Activated gamma-delta T cell treated with Interleukin-2 at 50 U/mL for 16 hours (primary cell): ENCODE measurements at places on chromosomes 1 and 21.

GRCh38 chr1:53732409-53732808 lies 6.6 kb downstream of the GLIS1 start:
- no peak for DNase-seq

DNA sequence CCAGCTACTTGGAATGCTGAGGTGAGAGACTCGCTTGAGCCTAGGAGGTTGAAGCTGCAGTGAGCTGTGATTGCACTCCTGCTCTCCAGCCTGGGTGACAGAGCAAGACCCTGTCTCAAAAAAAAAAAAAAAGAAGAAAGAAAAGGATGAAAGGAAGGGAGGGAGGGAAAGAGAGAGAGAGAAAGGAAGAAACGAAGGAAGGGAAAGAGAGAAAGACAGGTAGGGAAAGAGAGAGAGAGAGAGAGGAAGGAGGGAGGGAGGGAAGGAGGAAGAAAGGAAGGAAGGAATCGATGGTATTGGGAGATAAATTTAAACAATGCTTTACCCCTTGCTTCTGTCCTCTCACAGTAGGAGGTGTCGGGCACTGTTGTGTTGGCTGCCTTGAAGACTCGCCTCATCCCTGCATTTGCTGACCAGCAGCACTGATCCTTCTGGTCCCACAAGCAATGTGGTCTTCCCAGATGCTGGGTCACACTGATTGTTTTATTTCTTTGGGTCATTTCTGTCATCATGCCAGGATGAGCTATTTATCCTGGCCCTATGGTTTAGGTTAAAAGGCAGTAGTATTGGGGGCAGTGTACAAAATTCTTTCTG lies 30.9 kb downstream of the GPR137B start:
- DNase-seq, result no peak

DNA sequence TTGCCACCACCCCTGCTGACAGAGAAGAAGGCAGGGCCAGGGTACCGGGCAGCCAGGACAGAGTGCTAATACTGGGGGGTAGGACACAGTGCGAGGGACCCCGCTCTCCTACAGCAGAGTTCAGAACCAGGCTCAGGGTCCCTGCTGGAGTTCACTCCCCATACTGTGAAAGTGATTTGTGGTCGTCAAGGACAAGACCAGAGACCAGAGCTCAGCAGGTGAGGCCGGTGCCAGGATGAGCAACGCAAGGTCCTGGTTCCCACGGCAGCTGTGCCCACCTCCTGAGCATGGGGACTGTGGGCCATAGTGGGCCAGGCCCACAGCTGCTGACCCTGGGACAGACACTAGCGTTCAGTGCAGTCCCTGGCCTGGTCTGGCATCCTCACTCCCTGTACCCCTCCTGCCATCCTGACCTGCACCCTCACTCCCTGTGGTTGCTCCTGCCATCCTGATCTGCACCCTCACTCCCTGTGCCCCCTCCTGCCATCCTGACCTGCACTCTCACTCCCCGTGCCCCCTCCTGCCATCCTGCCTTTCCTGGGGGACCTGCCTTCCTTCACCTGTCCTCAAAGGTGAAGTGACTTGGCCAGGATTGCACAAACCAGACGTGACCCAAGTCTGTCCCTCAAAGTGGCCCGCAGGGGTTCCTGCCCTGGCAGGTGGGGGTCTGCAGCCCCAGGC lies 13.8 kb upstream of the PTTG1IP start:
- DNase-seq, result no peak

DNA sequence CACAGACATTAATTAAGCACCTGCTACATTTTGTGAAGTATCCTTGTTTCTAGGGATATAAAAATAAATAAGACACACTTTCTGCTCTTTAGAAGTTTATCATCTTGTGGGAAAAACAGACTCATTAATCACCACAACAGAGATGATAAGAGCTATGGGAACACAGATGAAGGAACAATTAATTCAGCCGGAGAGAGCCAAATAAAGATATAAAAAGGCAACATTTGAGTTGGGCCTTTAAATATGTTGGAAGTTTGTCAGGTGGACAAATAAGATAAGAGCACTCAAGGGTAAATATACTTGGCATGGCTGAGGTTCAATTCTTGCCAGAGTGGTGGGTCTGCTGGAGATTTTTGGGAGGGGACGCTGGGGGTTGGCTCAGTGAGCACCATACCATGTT lies 34.2 kb upstream of the VTCN1 start:
- DNase-seq, result no peak

DNA sequence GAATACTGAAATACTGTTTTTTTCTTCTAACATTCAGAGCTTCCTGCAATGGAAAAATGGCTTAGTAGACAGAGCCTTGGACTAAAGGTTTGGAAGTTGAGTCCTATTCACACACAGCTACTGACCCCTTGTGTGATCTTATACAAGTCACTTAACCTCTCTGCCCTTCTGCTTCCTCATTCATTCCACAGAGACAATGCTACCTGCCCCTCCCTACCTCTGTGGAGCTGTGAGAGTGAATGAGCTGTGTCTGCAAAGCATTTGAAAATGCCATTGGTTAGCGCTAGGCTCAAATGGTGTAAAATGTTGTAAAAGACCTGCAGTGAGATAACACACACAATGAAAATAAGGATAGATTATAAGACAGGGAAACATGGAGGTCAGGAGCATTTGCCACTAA lies 214.4 kb downstream of the BARHL2 start:
- DNase-seq, result no peak

- no peak for DNase-seq
These were observed 26.5 kb downstream of the FAAP20 start for GRCh38 chr1:2168090-2168489.

- DNase-seq, result no peak
These were observed 2.7 kb upstream of the ZBTB21 start for GRCh38 chr21:42012763-42013329.

- DNase-seq, result no peak
These were observed 47.6 kb downstream of the ARHGEF16 start for GRCh38 chr1:3501856-3502640.

DNA sequence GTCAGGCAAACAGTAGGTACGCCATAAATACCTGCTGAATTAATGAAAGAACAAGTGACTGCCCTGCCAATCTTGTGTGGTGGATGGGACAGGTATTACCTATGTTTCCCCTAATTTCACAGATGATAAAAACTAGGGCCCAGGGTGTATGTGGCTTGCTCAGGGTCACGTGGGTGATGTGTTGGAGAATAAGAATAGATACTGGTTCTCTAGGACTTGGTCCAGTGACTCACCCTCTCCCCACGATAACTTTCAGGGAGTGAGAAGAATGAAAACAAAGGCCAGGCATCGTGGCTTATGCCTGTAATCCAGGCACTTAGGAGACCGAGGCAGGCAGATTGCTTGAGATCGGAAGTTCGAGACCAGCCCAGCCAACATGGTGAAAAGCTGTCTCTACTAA lies 26.7 kb downstream of the SLC26A9 start:
- DNase-seq, result no peak

- DNase-seq, result no peak
These were observed 164.6 kb downstream of the ACTL8 start for GRCh38 chr1:17919525-17920439.

DNA sequence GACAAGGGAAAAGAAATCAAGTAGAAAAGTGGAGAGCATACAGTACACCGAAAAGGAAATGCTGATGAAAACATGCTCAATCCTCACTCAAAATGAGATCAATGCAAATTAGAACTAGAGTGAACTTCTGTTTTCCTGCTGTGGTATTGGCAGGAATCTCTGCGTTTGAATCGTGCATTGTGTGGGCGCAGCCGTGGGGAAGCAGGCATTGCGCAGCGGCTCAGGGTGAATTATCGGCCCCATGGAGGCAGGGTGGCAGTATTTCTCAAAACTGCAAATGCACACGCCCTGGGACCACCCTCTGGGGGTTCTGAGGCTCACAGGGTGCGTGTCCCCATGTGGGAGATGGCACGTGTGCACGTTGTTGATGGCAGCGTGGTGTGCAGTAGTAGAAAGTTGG lies 140.6 kb downstream of the PEX14 start:
- no peak for DNase-seq

- no peak for DNase-seq
These were observed 1.4 kb upstream of the MIA3 start for GRCh38 chr1:222616525-222616924.

GRCh38 chr1:154324669-154325582 lies at the start of gene ATP8B2:
TSS of gene ATP8B2 (plus strand) at chr1:154325525. CDS start at chr1:154328142, 2,617 bp downstream.
- DNase-seq, result peak; percentile 82

GRCh38 chr1:44223187-44223610 lies 9.9 kb downstream of the DMAP1 start:
- no peak for DNase-seq

DNA sequence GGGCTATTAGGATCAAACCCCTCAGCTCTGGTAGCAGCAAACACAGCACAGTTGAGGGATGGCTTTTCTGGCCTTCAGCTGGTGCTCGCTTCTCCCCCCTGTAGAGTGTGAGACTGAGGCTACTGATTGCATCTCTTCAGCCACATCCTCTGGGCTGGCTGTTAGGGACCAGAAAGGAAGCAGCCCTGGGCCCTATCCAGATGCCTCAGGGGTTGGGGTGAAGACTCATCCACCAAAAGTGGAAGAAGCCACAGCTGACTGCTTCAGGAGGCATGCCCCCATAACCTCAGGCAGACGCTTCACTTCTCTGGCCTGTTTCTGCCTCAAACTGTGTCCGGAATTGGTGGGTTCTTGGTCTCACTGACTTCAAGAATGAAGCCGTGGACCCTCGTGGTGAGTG lies 6.2 kb upstream of the TMEM200B start:
- DNase-seq, result no peak

DNA sequence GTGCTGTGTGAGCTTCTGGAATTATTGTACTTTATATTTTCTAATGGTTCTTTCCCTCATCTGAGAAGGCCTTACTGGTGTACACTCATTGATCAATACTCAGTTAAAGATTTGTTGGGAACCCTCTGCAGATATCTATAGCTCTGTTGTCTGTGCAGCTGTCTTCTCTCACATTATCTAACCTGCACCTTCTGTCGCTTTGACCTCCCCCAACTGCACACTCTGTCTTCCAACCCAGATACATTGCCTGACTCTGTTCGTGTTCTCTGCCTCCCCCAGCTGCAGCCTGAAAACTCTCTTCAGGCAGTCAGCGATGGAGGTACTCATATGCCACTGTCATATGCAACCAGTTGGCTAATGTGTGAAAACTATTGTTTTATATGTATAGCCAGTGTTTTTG lies 334.3 kb downstream of the NCAM2 start:
- DNase-seq, result no peak

GRCh38 chr21:16800536-16801275 lies 712.1 kb upstream of the CXADR start:
- no peak for DNase-seq

DNA sequence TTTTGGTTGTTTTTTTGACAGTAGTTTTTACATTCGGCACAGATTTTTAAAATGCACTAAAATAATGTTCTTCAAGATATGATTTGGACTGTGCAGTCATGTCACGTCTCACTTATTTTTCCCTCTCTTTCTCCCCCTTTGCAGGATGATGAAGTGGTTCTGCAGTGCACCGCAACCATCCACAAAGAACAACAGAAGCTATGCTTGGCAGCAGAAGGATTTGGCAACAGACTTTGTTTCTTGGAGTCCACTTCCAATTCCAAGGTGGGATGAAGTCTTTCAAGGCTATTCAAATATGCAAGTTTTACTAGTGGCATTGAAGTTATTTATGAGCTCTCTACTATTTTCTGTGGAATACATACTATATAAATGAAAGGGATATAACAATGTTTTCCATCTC lies 228.4 kb downstream of the RYR2 start:
- DNase-seq, result no peak

DNA sequence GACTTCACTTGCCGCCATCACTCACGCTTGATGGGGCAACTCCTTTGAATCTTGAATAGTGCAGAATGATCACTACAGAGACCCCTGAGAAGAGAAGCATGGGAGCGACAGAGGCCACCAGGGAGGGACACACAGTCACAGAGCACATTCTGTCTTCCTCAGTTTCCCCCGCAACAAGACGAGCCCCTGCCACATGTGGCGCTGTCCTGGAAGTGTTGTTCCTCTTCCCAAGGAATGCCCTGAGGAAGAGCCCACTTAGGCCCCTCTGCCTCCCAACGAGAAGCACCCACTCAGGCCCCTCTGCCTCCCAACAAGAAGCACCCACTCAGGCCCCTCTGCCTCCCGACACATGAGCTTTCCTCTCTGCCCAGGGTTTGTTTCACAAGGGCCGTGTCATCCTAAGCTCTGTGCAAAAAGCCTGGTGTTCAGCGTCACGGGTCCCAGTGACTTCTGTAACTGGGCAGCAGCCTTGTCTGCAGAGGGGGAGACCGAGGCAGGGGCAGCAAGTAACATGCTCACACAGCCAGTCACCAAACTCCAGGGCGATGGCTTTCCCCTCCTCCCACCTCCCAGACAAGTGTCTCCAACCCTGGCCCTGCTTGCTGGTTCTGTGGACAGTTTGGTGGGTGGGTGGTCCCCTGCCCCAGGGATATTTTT lies 19.8 kb downstream of the SLC37A1 start:
- DNase-seq, result no peak

- DNase-seq, result no peak
These were observed 225.8 kb upstream of the PROX1 start for GRCh38 chr1:213761845-213762407.

DNA sequence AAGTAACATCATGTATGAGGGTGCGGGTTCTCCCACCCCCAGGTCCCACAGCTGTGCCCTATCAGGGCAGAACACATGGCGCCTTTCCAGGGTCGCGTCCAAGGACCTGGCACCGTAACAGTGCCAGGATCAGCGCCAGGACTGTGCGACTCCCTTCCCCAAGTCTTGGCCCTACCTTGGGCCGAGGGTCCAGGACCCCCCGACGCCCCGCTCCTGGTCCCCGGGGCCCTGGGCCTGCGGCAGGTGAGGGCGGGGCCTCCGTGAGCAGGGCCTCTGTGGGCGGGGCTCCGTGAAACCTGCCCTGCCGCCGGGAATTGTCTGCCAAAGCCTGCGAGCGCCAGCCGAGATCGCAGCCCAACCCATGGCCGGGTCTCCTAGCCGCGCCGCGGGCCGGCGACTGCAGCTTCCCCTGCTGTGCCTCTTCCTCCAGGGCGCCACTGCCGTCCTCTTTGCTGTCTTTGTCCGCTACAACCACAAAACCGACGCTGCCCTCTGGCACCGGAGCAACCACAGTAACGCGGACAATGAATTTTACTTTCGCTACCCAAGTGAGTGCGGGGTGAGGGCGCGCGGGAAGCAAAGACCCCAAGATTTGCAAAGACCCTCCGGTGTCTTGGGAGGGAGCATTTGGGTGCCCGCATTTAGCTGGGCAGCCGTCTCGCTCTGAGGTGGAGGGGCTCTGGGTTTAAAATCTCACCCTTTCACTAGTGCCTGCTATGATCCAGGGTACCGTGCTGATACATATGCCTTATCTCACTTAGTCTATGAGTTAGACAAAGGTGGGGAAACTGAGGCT lies at the start of gene RHBG:
TSS of gene RHBG (plus strand) at position 323 of the 796 bp plus-strand sequence. CDS start at position 362, 39 bp downstream.
- no peak for DNase-seq

GRCh38 chr1:47213230-47213963 lies 18.6 kb downstream of the TAL1 start:
- DNase-seq, result no peak

- DNase-seq, result no peak
These were observed 1.1 kb upstream of the NENF start for GRCh38 chr1:212431644-212432043.

GRCh38 chr1:239951511-239952140 lies 140.1 kb upstream of the FMN2 start:
- DNase-seq, result peak; percentile 24

GRCh38 chr21:43726686-43727518 lies 8.0 kb downstream of the PDXK start:
- DNase-seq, result no peak
